A549 (cell line): ENCODE measurements at places on chromosomes 11 and 22.

GRCh38 chr11:74620531-74620930 is 28.1 kb downstream of the POLD3 start:
- no peak for DNase-seq

DNA sequence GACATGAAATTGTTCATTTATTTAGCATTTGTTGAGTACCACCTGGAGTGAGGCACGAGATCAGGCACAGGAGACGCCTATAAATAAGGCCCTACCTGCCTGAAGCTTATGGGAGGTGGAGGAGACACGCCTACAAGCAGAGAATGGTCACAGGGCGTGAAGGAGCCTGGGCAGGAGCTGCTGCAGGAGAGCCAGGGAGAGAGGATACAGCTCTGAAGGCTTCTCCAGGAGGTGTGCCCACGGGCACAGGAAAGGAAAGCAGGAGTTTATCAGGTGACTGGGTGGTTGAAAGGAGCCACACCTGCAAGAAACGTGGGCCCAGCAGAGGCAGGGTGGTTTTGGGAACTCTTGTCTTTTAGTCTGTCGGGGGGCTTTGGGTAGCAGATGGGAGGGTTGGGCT is 70.3 kb downstream of the BMAL1 start:
- no peak for DNase-seq

DNA sequence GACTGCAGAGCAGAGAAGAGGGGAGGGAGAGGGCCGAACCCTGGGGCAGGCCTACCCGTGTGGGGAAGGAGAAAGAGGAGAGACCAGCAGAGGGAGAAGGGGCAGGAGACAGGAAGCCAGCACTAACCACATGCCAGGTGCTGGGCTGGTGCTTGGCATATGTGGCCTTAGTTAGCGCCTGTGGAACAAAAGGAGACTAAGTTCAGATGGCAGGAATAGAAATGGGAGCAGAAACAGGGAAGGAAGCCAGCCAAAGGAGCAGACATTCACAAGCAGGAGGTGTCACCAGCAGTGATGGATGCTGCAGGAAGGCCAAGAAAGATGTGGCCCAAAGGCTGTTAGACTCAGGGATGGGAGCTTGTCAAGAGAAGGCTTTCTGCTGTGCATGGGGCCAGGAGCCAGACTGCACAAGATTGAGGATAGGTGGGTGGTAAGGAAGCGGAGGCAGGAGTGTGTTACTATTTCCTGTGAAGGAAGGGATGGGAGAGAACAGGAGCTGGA is 26.7 kb downstream of the TREH start:
- no peak for DNase-seq

- DNase-seq, result peak; percentile 6
Observed at GRCh38 chr11:60345489-60345888, 18.4 kb downstream of the MS4A6E start.

- DNase-seq, result no peak
Observed at GRCh38 chr11:134025082-134025429, 43.8 kb upstream of the JAM3 start.

- DNase-seq, result no peak
Observed at GRCh38 chr11:68724293-68724692, 27.0 kb downstream of the TESMIN start.
